ENCODE measurements at places on chromosomes 7 and 10.

GRCh38 chr10:85003083-85003482 lies 674.7 kb downstream of the CCSER2 start:
- no peak for DNase-seq

- no peak for DNase-seq
Observed at GRCh38 chr7:139698278-139698677, 79.5 kb downstream of the HIPK2 start.

- no peak for DNase-seq
Observed at GRCh38 chr7:149307775-149308501, 45.9 kb downstream of the ZNF783 start.

- no peak for DNase-seq
Observed at GRCh38 chr10:87843714-87844113, 19.6 kb downstream of the KLLN start.

DNA sequence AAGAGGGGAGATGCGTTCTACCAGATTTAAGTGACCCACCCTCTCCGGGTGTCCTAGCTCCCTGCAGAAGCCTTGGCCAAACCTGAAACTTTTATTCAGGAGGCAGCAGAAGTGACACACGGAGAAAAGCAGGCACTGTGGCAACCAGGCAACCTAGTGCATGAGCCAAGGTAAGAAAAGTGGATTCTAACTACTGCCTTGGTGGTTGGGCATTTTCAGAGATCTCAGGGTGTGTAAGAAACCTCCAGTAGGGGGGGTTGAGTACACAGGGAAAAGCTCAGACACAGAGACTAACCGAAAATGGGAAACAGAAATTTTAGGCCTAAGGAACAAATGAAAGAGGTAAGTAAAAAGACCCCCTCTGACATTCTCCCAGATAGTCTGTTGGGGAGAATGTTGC lies 645.7 kb downstream of the ANKRD7 start:
- DNase-seq, result no peak

DNA sequence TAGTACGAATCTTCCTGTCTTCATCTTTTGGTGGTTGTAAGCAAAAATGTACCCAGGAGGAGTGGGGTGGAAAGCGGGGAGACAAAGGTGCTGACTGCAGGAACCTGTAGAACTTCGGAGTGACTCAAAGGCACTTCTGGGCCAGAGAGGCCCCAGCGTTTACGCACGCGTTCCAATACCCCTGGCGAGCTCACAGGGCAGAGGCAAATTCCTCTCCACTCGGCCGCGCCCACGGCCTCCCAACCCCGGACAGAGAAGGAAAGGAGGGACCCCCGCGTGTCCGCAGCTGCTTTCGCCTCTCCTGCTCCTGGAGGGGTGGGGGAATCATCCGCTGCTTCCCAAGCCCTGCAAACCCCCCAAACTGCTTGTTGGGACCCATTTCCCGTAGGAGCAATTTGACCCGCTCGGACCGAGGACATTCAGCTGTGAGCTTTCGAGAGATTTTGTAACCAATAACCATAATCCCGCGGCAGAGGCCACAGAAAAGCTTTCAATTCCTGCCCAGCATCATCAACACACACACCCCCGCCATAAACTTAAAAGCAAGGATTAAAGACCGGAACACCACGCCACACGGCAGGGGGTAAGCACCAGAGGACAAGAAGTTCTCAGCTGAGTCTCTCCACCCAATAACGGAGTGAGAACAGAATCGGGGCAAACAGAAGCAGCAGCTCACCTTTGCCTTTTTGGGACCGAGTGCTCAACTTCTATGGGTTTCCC lies 2.3 kb downstream of the IGF2BP3 start:
- DNase-seq, result no peak

DNA sequence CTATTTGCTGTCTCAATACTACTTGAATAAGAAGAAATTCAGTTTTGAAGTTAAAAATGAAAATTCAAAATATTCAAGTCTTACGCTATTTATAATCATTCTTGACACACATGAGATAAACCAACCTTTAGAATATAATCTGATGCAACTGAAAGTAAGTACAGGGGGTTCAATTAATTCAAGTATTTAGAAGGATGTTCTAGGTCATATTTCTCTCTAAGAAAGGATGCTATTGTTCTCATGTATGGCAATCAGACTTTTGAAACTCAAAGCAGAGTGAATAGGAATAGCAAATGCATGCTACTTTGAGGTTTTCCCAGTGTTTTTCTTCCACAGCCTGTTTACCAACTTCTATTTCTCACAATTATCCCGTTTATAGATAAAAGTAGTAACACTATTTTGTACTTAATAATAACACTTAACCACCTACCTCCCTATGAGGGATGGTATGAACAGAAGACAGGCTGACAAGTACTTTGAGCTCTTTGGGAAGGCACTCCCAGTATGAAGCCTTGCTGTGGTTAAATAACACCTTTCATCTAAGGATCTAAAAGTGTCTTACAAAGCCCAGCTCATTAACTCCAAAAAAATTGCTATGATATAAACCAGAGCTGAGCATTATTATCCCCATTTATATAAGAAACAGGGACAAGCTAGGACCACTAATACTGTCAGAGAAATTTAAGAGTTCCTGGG lies 18.0 kb upstream of the SPOCK2 start:
- DNase-seq, result no peak

GRCh38 chr7:73435471-73436009 lies 2.0 kb downstream of the FZD9 start:
- no peak for DNase-seq

- no peak for DNase-seq
Observed at GRCh38 chr7:123979876-123980275, 53.0 kb downstream of the TMEM229A start.

- no peak for DNase-seq
Observed at GRCh38 chr7:43844257-43844656, 25.1 kb downstream of the MRPS24 start.

DNA sequence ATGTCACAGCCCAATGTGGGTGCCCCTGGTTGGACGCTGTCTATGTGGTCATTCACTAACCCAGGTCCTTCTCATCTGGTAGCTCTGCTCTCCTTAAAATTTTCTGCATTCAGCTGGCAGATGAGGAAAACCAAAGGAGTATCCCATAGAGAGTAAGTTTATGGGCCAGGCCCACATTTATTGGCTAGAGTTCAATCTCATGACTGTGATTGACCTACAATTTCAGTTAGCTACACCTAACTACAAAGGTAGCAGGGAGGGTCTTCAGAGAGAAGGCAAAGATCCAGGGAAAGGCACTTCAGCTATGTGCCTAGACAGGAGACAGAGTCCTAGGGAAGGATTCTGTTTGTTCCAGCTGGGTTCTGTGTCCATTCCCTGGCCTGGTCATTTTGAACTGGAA lies 23.7 kb upstream of the PPIF start:
- no peak for DNase-seq

GRCh38 chr7:101787864-101788263 lies 29.6 kb upstream of the CUX1 start:
- DNase-seq, result no peak

- DNase-seq, result no peak
Observed at GRCh38 chr7:5406957-5407945, 16.4 kb downstream of the TNRC18 start.

- no peak for DNase-seq
Observed at GRCh38 chr7:117051808-117052207, 98.5 kb downstream of the ST7 start.

- DNase-seq, result no peak
Observed at GRCh38 chr10:77898323-77899079, 28.1 kb downstream of the DLG5 start.

DNA sequence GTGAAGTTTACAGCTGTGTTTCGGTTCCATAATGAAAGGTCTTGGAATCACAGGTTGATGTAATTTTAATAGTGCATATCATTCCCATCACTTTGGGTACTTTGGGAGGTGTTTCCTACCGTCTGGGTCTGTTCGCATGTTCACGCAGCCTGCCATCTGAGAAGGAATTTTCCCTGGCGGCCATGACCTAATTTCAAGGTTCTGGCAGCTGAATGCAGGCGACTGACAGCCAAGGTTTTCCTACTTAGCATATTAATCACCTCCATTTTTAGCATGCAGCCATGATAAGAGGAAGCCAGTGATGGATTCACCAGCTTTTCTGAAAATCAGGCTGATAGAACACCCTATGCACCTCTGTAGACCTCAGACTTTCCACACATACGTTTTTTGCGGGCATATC lies 319.1 kb upstream of the TMEM229A start:
- DNase-seq, result no peak

- no peak for DNase-seq
Observed at GRCh38 chr7:131723926-131724325, 167.5 kb upstream of the PODXL start.

DNA sequence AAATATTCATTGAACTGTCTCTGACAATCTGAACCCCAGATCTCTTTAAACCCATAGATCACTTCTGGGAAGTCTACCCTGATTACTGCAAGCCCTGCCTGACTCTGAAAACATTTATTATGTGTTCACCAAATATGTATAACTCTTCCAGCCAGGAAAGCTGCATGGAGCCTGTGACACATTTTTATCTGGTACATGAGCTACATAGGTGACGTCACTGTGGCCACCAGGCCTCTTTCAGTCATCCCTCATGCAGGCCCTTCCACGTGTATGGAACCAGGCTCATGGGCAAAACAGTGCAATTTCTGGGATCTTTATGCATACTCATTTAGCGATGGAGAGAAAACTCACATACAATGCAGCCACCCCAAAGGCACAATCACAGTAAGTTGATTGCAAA lies 133.9 kb upstream of the NUPR2 start:
- DNase-seq, result no peak

DNA sequence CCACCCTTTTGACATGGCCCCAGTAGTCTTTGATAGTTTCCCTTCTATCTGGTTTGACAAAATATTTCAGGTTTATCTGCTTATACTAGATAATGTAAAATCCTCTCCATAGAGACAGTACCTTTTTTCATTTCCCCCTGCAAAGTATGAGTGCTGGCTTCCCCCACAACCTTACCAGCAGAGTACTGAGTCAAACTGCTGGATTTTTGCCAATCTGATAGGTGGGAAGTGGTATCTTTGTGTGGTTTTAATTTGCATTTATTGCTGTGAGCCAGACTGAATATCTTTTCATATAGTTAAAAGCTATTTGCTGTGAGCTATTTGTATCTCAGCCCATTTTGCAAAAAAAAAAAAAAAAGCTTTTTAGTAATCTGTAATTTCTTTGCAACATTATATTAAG lies 32.1 kb upstream of the HECTD2 start:
- DNase-seq, result no peak

GRCh38 chr7:44396931-44397545 lies 71.6 kb upstream of the CAMK2B start:
- DNase-seq, result no peak

DNA sequence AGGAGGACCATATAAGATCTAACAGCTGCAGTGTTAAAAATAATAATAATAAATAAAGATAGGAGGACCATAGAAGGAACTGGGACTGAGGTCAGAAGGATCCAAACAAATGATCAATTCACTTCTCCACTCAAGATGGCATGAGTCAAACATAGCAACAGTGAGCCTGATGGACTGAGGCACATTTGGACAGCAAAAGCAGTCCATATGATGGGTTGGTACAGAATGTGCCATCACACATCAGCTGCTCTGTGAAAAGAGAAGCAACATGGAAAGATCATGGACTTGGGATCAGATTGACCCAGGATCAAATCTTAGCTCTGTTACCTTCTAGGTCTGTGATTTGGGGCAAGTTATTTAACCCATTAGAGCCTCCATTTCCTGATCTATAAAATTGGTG lies 188.9 kb upstream of the KMT2E start:
- DNase-seq, result no peak

- no peak for DNase-seq
Observed at GRCh38 chr7:157689269-157690057, 352.7 kb downstream of the DNAJB6 start.

GRCh38 chr7:6392712-6393666 lies 54.8 kb downstream of the DAGLB start:
- peak; percentile 72 for DNase-seq

DNA sequence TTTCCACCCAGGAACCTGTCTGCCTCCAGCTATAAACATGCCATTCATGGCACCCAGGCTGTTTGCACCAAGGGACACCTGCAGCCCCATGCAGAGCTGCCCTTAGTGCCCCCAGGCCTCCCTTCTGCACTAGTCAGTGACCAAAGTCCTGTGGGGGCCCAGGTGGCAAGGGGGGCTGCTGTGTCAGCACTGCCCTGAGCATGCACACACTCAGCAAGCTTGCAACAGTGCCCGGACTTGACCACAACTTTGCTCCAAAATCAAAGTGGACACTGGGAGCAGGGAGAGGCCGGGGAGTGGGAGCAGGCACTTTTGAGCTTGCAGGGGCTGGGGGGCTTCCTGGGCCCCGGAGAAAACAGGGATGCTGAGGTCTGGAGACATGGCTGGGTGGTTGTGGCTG lies 192.9 kb upstream of the MBL2 start:
- no peak for DNase-seq

- DNase-seq, result no peak
Observed at GRCh38 chr7:49091519-49091918, 167.2 kb downstream of the CDC14C start.

DNA sequence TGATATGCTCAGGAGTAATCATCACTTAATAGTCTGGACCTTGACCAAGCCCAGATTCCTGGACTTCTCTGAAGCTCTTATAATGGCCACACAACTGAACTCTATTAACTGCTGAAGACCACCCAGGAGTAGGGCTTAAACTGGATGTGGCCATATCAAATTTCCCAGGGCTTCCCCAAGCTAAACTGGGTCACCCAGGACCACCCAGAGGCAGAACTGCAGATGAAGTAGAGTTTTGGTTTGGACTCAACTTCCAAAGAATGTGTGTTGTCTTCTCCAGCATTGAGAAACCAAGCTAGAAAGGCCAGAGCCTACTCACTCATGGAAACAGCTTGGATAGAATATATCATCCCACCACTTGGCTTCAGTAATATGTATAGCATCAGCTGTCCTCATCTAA lies 358.2 kb upstream of the MEOX2 start:
- no peak for DNase-seq

GRCh38 chr7:123612024-123612423 lies 10.4 kb downstream of the ASB15 start:
- no peak for DNase-seq

- no peak for DNase-seq
Observed at GRCh38 chr7:117781707-117782106, 91.5 kb downstream of the CTTNBP2 start.

DNA sequence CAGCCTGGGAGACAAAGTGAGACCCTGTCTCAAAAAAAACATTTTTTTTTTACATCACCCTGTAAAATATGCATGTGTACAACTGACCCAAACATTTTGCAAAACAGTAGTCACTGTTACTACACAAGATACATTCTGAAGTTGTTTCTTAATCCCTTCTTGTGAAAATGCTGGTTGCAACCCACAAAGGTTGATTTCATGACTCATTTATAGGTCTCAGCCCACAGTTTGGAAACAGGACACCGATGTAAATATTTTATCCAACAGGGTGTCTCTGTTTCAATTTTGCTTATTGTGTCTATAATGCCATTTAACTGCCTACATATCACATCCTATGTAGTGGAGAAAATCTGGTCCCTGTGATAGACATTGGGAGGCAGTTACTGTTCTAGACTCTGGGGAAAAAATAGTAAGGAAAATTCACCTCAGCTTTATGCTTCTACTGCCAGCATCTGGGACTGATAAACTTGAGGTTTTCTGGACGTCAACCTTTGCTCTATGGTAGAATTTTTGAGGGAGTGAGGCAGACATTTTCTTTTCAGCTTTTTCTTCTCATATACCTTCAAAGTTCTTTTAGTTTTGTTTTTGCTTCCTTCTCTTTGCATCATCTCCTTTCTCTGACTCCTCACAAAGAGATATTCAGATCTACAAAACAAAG lies 1.6 kb upstream of the RAB19 start:
- DNase-seq, result no peak

- DNase-seq, result no peak
Observed at GRCh38 chr7:266851-267840, 22.8 kb upstream of the FOXL3 start.

- DNase-seq, result no peak
Observed at GRCh38 chr10:108051218-108051617, 886.7 kb upstream of the SORCS1 start.

- DNase-seq, result no peak
Observed at GRCh38 chr10:8544057-8544380, 489.5 kb downstream of the GATA3 start.
